ENCODE measurements at places on chromosomes 13 and 19.

DNA sequence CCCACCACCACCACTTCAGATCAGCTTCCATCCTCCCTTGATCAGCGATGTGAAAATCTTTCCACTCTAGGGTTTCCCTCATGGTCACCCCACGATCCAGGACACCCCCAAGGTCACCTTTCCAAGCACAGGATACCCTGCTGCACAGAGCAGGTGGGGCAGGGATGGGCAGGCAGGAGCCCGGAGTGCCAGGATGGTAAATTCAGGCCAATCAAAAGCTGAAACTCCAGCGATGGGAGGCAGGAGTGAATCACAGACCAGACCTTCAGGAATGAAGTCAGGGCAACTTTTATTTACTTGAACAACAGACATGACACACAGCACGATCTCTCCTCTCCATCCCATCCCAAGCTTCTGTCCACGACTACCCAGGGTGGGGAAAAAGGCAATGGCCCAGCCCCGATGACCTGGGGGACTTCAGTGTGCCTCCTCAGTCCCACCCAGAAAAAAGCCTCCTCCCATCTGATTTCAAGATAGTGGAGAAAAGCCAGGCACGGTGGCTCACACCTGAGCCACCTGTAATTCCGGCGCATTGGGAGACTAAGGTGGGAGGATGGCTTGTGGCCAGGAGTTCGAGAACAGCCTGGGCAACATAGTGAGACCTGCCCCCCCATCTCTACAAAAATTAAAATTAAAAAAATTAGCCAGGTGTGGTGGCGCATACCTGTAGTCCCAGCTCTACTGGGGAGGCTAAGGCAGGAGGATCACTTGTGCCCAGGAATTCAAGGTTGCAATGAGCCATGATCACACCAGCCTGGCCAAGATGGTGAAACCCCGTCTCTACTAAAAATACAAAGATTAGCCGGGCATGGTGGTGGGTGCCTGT lies 39.2 kb downstream of the ZSWIM4 start:
- DNase-seq, result peak; percentile 92

DNA sequence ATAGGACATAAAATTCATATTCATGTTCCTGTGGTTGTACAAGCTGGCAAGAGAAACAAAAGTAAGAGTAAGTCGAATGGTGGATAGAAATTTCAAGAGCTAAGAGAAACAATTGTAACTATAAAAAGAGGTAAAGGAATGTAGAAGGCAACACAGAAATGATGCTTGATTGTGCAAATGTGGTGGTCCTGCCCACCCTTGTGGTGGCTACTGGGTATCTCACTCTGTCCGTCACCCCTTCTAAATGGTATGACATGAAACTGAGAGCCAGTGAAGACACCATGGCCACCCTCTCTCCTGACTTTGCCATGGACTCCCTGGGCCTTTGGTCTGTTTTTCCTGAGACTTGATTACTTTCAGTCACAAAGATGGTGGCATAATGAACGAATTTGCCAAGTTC lies 925.9 kb upstream of the SLITRK6 start:
- peak; percentile 31 for DNase-seq

DNA sequence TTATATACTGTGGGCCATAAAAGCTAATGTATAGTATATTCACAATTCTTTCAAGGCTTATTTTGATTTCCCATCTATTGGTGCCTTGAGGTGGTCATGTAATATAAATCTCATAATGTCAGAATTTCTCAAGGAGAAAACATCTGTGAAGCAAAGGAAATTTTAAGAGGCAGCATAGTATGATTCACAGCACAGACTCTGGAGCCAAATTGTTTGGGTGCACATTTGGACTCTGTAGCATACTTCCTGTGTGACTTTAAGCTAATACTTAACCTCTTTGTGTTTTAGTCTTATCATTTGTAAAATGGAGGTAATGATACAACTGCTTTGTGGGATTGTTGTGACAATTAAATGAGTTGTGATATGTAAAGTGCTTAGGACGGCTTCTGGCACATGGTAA lies 67.6 kb downstream of the PIBF1 start:
- DNase-seq, result no peak

DNA sequence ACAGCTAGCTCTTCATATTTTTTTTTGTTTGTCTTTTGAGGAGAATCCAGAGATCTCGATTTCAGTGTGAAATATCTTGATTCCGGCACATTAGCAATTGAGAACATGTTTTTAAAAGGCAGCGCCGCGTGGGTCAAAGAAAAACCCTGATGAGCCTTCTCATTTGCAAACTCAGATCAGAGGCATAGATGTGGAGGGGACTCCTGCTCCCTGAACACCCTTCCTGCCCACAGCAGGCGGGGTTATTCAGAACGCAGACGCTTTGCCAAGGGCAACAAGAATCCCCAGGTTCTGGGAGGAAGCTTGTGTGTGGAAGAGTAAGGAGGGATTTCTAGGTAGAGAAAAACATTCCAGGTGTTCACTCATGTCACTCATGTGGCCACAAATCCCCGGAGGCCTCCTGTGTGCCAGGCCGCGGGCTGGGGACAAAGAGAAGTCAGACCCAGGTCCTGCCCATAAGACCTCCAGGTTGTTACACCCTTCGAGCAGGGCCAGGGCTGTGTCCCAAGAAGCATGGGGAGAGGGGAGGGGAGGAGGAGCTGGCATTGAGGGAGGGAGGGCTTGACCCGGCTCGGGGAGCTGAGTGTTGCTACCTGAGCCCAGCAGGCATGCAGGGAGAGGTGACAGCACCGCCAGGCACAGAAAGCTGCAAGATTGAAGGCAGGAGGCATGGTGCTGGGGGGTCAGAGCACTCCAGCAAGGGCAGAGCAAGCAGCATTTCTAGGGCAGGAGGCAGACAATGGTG lies 15.9 kb upstream of the IGLON5 start:
- no peak for DNase-seq

DNA sequence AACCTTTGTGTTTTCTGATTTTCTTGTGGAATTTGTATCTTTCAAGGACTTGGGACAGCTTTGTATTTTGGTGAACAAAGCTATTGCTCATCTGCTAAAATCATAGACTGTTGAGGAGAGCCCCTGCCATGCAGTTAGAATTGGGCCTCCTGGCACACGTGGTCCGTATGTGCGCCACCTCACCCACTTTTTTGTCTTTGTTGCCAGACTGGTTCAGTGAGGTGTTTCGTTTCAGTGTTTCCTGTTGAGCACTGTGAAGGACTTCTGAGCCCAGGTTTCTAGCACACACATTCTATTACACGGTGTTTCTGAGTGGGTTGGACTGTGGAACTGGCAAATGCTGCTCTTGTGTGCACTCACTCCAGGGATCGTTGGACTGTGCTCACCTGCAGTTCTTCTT lies 37.6 kb upstream of the RNF113B start:
- DNase-seq, result peak; percentile 29

GRCh38 chr13:110330491-110331011 lies 23.5 kb downstream of the COL4A2 start:
- DNase-seq, result peak; percentile 59

GRCh38 chr19:2631213-2631821 lies 71.2 kb downstream of the GNG7 start:
- peak; percentile 47 for DNase-seq

DNA sequence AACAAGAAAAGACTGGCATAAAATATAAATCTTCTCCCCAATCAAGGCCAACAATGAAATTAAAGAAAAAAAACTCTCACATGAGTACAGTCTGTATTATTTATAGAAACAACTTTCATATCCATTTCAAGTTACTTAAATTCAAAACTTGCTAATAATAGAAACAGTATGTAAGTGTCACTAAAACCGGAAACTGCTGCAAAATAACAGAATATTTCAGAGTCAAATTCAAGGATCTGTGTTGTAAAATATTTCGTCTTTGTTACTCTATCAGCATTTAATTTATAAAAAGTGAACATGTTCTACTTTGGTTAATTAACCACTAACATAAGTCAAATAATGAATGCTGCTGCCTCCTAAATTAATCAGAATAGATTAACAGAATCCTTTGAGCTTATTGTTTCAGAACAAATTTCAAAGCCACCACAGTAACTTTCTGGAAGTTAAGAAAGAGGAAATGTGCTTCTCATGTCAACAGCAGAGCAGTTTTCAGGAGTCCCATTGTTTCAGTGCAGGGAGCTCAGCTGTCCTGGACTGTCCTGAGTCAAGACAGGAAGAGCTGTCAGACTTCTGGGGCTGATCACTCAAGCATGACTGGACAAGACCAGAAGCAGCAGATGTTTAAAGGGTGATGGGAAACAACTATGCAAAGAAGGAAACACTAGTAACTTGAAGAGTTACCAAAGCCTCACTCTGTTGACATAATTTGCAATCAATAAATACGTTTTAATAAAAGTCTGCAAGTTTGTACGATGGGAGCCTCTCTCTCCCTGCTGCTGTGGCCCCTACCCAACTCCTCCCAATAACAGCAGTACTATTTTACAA lies 76.9 kb downstream of the FOXO1 start:
- DNase-seq, result peak; percentile 22

- DNase-seq, result peak; percentile 72
These were observed at the start of gene FRY for GRCh38 chr13:32031025-32031814. TSS of gene FRY (plus strand) at chr13:32031774. CDS start at chr13:32031796, 22 bp downstream.

DNA sequence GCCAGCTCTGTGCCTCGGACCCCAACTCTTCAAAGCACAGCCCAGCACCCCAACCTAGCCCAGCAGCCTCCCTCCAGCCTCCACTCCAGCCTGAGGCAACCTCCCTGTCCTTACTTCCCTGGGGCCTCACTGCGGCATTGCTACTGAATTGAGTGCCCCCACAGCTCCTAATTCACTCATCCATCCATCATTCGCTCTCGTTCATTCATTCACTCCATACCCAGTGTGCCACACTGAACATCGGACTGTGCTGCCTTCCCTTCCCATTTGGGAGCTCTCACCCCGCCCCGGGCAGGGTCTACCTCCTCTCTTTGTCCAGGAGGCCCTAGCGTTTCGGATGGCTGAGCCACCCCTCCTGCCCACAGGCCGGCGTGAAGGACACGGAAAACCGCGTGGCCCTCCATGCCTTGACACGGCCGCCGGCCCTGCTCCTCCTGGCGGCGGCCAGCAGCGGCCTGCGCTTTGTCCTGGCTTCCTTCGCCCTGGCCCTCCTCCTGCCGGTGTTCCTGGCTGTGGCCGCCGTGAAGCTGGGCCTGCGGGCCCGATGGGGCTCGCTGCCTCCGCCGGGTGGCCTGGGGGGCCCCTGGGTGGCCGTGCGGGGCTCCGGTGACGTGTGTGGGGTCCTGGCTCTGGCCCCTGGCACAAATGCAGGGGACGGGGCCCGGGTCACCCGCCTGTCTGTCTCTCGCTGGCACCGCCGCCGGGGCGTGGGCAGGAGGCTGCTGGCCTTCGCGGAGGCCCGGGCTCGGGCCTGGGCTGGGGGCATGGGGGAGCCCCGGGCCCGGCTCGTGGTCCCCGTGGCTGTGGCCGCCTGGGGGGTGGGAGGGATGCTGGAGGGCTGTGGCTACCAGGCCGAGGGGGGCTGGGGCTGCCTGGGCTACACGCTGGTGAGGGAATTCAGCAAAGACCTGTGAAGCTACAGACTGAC lies 1.3 kb downstream of the NAT14 start:
- DNase-seq, result no peak

DNA sequence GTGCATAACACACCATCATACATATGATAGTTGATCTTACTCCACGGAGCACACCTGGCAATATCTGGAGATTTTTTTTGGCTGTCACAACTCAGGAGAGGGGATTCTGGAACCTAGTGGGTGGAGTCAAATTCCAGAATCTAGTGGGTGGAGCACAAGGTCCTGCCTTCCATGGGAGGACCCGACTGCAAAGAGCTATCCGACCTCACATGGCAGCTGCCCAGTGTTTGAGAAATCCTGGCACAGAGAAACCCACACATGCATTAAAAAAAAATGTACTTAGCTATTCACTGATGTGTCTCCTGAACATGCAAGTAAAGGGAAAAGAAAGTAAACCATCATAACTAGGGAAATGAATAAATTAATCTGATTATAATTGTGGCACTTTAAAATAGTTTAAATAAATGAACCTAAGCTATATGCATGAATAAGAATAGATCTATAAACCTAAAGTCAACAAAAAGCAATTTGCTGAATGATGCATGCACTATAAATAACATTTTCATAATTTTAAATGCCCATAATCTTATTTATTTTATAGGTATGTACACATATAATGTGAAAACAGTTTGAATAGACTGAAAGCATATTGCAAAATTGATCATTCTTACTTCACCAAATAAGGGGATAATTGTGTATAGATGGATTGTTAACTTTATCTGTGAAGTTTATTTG lies 300.3 kb downstream of the MYO16 start:
- no peak for DNase-seq

- no peak for DNase-seq
These were observed 46.0 kb upstream of the ZNF681 start for GRCh38 chr19:23804676-23805075.

DNA sequence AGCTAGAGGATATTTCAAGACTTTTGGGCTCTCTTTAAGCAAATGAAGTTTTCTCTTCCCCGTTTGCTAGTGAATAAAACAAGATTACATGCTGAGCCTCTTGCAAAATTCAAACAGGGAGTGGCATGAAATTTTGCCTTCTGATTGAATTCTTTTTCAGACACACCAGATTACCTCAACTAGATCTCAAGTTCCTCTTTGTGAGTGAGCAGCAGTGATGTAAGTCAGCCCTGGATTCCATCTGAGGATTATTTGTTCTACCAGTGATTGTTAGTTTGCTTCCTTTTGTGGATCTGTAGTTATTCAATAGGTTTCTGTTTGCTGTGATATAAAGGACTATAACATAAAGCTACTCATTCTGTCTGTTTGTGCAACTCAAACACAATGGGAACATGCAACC lies 407.7 kb downstream of the LMO7 start:
- DNase-seq, result no peak

DNA sequence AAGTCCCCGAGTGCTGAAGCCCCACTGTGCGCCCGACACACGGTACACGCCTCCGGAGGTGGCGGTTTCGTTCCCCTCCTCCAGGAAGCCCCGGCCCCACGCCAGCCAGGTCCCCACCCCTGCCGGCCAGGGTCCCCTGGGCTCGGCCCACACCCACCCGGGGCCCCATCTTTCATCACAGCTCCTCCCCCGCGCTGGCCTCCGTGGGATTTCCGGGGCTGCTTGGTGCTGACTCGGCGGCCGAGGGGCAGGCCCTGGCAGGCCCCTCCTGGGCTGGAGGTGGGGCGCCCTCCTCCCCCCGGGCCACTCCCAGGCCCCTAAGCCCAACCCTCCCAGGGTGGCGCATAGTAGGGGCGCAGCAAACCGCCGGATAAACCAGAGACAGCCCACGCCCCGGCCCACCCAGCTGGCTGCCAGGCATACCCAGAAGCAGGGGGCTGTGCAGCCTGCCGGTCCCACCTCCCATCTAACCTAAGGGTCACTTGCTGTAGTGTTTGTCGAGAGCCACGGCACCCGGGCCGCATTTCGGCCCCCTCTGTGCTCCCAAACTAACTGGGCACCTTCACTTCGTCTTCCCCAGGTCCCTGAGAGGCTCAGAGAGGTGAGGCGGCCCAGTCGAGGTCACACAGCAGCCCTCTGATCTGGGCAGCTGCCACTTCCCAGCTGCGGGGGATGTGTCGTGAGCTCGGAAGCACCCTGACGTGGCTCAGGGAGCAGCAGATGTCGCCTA lies 6.6 kb downstream of the ZBTB7A start:
- no peak for DNase-seq

DNA sequence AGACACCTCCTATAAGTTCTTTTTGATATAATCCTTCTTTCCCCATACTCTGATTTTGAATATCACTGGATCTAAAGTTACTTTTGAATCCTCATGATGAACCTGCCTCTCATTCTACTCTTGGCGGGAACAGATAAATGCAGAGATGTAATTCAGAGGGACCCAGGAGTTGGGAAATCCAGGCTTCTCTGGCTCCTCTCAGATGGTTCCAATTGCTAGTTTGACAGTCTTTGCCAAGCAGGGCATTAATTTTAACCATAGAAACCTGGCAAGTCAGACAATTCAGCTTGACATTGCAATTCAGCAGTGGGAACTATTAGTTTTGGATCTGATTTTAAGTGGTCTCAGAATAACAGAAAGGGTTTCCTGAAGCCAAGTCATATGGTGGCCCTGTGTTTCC lies 67.3 kb upstream of the KLF12 start:
- no peak for DNase-seq
